CD8-positive, alpha-beta memory T cell (primary cell): ENCODE measurements at places on chromosomes 11 and 22. TPM values are rescaled to one million over a fixed set of nuclear protein-coding genes. Genes with fewer than 3 reads are reported as not detected.

BBOX1 gene
- total RNA-seq = not detected

MRGPRF gene
- total RNA-seq = not detected

DNA sequence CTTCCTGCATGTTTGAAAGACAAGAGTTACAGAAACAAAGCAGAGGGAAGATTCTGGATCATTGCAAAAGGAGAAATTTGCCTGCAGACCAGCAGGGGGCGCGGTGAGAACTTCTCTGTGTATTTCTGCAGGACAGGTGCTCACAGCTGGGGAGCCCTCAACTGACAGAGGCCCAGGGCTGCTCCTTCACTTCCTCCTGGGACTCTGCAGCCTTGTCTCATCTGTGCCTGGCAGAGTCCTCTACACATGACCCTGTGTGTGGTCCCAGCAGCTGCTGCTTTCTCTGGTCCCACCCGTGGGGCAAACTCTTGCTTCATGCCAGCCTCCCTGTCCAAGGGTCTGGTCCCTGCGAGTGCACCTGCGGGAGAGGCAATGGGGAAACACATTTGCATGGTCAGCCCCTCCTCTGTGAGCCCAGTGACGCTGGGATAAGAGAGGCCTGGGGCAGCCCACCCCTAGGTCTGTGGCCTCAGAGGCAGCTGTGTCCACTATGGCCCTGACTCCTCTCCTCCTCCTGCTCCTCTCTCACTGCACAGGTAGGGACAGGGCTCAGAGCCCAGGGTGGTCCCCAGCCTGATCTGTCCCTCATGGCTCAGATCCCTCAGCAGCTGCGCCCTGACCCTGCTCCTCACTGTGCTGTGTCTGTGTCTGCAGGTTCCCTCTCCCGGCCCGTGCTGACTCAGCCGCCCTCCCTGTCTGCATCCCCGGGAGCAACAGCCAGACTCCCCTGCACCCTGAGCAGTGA lies 43.2 kb upstream of the VPREB1 start:
- H3K4me3 ChIP-seq = no peak overlapping the region
- no peak overlapping the region for H3K27ac ChIP-seq
- no peaks in the 10 kb centered on the region for H3K27me3 ChIP-seq
- H3K36me3 ChIP-seq = no peaks in the 10 kb centered on the region

SNU13 gene
- total RNA-seq = 324 TPM

VSIG2 gene
- total RNA-seq = 0.40 TPM

MPST gene
- 16.6 TPM for total RNA-seq

BATF2 gene
- total RNA-seq = 0.11 TPM

- peak overlapping the region; percentile 93 for H3K4me3 ChIP-seq
- no peak for DNase-seq
- H3K4me1 ChIP-seq = peaks cover 24% of the 10 kb centered on the region
Measured at GRCh38 chr11:14518820-14519219, 1.4 kb downstream of the PSMA1 start.

HEPHL1 gene
- total RNA-seq = not detected

OR2AG2 gene
- not detected for total RNA-seq

ENTHD1 gene
- total RNA-seq = 0.35 TPM

DNA sequence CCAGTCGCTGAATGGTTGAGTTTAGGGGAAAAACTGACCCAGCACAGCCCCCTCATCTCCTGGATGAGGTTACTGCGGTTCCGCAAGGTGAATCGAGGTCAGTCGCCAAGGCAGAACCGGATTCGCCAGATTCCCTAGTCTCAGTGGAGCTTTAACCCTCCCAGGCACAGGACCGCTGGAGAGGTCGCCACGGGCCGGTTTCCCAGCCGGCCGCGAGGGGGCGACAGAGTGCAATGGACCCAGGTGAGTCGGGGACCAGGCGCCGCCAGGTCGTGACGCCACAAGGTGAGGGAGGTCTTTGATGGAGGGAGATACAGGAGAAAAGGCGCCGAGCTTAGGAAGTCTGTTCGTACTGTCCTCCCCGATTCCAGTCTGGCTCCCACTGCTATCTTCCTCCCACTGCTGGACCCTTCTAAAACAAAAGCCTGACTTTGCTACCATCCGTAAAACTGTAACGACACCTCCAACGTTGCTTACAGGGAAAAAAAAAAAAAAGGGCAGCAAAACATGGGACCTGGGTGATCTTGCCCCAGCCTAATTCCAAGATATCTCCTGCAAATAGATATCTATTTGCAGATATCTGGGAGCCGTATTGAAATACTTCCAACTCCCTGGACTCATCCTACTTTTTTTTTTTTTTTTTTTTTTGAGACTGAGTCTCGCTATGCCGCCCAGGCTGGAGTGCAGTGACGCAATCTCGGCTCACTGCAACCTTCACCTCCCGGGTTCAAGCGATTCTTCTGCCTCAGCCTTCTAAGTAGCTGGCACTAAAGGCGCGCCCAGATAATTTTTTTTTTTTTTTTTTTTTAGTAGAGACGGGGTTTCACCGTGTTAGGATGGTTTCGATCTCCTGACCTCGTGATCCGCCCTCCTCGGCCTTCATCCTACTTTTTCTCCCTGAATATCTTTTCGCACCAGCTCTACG lies 1.4 kb upstream of the GGA1 start:
- H3K27ac ChIP-seq = peak overlapping the region; percentile 86
- peak overlapping the region; percentile 56 for H3K4me3 ChIP-seq
- peak; percentile 92 for DNase-seq

DMC1 gene
- 17.2 TPM for total RNA-seq

DNA sequence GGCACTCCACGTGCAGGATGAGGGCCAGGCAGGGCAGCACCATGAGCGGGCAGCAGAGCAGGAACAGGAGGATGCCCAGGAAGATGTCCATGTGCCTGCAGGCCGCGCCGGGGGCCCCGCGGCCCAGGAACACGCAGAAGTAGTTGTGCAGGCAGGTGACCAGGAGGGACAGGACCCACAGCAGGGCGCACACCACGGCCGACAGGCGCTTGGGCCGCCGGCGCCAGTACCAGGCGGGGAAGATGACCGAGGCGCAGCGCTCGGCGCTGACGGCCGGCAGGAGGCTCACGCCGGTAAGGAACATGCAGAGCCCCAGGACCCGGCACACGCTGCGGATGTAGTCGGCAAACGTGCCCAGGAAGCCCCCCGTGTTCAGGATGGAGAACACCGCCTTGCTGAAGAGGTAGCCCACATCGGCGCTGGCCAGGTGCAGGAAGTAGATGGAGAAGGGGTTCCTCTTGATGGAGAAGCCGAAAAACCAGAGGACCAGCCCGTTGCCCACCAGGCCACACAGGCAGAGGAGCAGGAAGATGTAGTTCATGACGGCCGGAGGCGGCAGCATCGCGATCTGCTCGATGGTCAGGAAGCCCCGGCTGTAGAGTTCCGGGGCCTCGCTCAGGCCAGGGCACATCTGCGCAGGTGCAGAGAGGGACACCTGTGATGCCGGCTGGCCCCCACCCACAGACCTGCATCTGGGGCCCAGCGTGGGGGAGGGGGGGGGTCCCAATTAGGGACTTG lies 7.2 kb downstream of the MRGPRF start:
- no peak overlapping the region for H3K4me3 ChIP-seq
- H3K36me3 ChIP-seq = no peaks in the 10 kb centered on the region
- no peak for DNase-seq

DNA sequence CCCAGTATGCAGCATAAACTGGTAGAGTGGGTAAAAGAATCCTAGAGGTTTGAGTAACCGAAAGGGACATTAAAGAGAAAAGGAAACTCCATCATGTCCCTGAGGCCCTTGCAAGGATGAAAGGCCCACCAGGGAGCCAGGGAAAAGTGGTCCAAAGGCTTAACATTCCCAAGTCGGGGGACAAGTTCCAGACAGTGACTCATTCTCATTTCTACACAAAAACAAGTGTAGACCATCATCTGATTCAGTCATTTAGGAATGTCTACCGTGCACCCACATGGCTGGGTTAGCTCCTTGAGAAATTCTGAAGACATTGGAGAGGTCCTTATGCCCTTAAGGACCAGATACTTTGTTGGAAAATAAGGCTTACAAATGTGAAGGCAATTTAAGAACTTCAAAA lies 4.8 kb upstream of the NOX4 start:
- H3K27me3 ChIP-seq = no peaks in the 10 kb centered on the region
- no peak overlapping the region for H3K27ac ChIP-seq
- no peak overlapping the region for H3K4me3 ChIP-seq
- no peak for DNase-seq
- no peaks in the 10 kb centered on the region for H3K36me3 ChIP-seq
- no peaks in the 10 kb centered on the region for H3K4me1 ChIP-seq

DNA sequence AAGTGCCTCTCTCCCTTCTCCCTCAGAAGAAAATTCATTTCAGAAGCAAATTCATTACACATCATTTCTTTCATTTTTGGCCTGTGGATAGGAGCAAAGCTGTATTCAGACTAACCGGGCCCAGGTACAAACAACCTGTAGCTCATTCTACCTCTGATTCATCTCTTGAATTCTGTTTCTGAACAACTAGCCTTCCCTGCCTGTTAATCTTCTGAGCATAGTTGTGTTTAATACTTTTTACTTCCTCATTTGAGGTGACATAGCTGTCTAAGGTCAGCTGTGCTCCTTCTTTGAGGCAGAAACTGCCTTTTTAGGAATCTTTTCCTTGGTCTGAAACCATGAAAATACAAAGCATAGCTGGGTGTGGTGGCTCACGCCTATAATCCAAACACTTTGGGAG lies 12.6 kb upstream of the IL18BP start:
- H3K27ac ChIP-seq = no peak overlapping the region
- no peaks in the 10 kb centered on the region for H3K4me1 ChIP-seq
- H3K27me3 ChIP-seq = no peaks in the 10 kb centered on the region
- DNase-seq = no peak
- H3K36me3 ChIP-seq = peaks cover 29% of the 10 kb centered on the region

GRCh38 chr11:128394431-128395089 lies 192.8 kb downstream of the ETS1 start:
- H3K4me1 ChIP-seq = no peaks in the 10 kb centered on the region
- H3K27ac ChIP-seq = no peak overlapping the region
- no peak for DNase-seq

- no peak for DNase-seq
- H3K27me3 ChIP-seq = no peaks in the 10 kb centered on the region
- no peaks in the 10 kb centered on the region for H3K4me1 ChIP-seq
- no peaks in the 10 kb centered on the region for H3K36me3 ChIP-seq
- H3K4me3 ChIP-seq = no peak overlapping the region
- no peak overlapping the region for H3K27ac ChIP-seq
Measured at GRCh38 chr11:60699936-60700335, 524 bp downstream of the MS4A8 start.

DNA sequence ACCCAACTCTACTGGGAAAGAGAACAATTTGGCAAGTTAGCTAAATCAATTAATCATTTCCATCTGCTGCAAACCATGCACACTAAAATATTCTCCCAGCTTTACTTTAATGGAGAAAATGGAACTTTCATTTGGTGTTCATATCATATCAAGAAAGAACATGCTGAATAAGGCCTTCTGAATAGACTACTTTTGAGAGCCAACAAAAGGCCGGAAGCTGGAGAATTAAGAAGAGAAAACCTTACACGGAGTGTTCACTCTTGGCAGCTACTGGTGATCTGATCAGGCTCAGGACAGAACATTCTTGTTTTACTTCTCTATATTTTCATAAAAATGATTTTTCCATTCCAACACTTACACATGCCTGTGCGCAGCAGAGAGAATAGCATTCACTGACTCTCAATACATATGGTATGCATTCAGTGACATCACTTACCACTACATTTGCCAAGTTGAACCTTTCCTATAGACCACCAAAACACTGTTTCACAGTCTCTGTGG lies 165.3 kb downstream of the TTC28 start:
- no peaks in the 10 kb centered on the region for H3K27me3 ChIP-seq
- H3K4me3 ChIP-seq = no peak overlapping the region
- H3K4me1 ChIP-seq = no peaks in the 10 kb centered on the region
- DNase-seq = no peak
- no peaks in the 10 kb centered on the region for H3K36me3 ChIP-seq
- H3K27ac ChIP-seq = no peak overlapping the region

GRCh38 chr11:36041988-36042611 lies 98.2 kb downstream of the LDLRAD3 start:
- no peaks in the 10 kb centered on the region for H3K36me3 ChIP-seq
- no peak overlapping the region for H3K27ac ChIP-seq

HORMAD2 gene
- not detected for total RNA-seq

- H3K27me3 ChIP-seq = no peaks in the 10 kb centered on the region
- no peaks in the 10 kb centered on the region for H3K36me3 ChIP-seq
- no peak overlapping the region for H3K27ac ChIP-seq
- H3K4me3 ChIP-seq = no peak overlapping the region
Measured at GRCh38 chr11:76602431-76602861, 68.1 kb downstream of the LRRC32 start.

PPP2R5B gene
- 11.2 TPM for total RNA-seq

P2RX3 gene
- not detected for total RNA-seq

- no peak for DNase-seq
- no peaks in the 10 kb centered on the region for H3K36me3 ChIP-seq
- H3K4me3 ChIP-seq = no peak overlapping the region
- no peaks in the 10 kb centered on the region for H3K4me1 ChIP-seq
- no peak overlapping the region for H3K27ac ChIP-seq
Measured at GRCh38 chr11:134565343-134565891, 153.4 kb upstream of the B3GAT1 start.

GRCh38 chr11:59822989-59823566 lies 12.5 kb upstream of the MRPL16 start:
- no peak overlapping the region for H3K4me3 ChIP-seq
- H3K27me3 ChIP-seq = no peaks in the 10 kb centered on the region
- no peak overlapping the region for H3K27ac ChIP-seq
- DNase-seq = no peak

DNA sequence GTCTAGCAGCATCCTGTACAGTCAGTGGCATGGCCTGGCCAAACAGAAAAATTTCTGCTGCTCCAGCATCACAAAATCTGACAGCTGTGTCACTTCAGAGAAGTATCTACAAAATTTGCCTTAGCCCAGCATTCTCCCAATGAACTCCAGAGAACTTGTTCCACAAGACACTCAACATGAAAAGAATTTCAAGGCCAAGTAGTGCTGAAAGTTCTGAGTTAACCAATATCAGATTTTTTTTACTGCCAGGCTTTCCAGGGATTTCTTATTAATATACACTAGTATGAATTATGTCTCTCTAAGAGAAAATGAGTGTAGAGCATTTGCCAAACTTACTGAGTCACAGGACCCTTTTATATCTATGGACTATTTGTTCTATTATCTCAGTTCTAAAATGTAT lies 68.8 kb downstream of the OR5AK2 start:
- no peaks in the 10 kb centered on the region for H3K4me1 ChIP-seq
- no peak overlapping the region for H3K4me3 ChIP-seq
- no peak overlapping the region for H3K27ac ChIP-seq
- no peak for DNase-seq
- no peaks in the 10 kb centered on the region for H3K27me3 ChIP-seq
- H3K36me3 ChIP-seq = no peaks in the 10 kb centered on the region
